ENCODE measurements at places on chromosomes 2 and 18.

- DNase-seq = peak; percentile 89
Measured at GRCh38 chr2:85437488-85438200, 19.1 kb downstream of the SH2D6 start.

- peak; percentile 14 for DNase-seq
Measured at GRCh38 chr2:172472446-172473033, 45.2 kb downstream of the ITGA6 start.

DNA sequence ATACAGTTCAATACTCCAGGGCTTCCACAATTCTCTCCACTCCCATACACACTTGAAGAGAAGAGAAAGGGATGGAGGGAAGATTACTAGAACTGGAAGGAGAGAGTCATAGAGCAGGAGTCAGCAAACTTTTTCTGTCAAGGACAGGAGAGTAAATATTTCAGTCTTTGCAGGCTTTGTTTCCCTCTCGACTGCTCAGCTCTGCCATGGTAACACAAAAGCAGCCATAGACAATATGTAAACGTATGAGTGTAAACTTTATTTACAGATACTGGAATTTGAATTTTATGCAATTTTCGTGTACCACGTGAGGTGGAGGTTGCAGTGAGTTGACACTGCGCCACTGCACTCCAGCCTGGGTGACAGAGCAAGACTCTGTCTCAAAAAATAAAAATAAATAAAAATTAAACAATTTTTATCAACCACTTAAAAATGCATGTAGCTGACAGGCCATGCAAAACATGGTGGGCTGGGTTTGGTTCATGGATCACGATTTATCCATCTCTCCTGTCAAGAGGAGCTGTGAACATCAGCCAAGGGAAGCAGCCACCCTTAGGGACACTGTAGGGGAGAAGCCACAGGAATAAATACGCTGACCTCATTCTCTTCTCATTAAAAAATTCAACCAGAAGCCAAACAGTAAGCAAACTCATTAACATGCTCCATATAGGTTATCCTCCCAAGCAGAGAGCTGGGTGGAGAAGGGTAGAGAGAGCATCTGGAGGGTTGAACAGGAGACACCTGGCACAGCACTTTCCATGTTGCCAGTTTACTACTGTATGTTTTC lies 266.4 kb upstream of the FN1 start:
- DNase-seq = no peak

DNA sequence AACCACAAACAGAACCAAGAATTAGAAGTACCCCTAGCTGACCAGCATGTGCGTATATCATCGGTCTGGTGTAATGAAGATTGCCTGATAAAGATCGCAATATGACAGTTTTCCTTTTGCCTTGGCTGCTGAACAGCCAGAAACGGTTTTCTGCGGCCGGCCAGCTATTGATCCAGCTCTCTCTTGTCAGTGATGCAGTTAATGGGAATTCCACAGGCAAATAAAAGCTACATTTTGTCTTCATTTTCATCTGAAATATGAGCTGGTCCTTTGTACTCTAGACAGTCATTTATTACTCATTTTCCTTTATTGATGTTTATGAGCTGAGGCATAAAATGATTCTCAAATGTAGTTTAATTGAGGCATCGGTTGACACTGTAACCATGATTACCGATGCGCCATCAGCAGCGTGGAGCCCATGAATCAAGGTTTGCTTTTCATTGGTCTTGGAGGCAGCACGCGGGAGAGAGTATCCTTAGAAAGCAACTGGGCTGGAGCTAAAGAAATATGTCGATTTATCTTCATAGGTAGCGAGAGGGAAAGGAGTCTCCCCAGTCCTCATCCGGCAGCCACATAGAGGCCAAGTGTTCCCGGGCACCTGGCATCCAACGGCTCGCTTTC lies 535.2 kb downstream of the GALR1 start:
- no peak for DNase-seq

- no peak for DNase-seq
Measured at GRCh38 chr18:49656073-49656692, 94.3 kb downstream of the LIPG start.

GRCh38 chr2:165660361-165660760 lies 133.7 kb downstream of the GALNT3 start:
- no peak for DNase-seq

DNA sequence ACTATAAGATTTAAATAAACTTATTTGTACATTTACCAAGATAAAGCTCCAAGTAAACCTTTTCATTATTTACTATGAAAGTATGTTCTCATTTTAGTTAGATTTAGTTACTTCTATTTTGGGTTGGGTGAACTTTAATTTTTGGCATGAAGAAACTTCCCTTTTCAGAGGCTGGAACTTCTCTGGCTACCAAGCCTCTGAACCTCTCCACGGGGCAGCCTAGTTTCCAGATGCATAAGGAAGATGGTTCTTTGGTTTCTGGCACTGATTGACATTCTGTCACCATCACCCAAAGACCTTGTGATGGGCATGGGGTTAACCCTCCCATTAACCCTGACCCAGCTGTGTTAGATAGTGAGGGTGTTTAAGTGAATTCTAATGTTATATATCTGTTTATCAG lies 17.1 kb downstream of the PSD4 start:
- no peak for DNase-seq

- DNase-seq = no peak
Measured at GRCh38 chr18:67705748-67706147, 189.2 kb upstream of the DSEL start.

DNA sequence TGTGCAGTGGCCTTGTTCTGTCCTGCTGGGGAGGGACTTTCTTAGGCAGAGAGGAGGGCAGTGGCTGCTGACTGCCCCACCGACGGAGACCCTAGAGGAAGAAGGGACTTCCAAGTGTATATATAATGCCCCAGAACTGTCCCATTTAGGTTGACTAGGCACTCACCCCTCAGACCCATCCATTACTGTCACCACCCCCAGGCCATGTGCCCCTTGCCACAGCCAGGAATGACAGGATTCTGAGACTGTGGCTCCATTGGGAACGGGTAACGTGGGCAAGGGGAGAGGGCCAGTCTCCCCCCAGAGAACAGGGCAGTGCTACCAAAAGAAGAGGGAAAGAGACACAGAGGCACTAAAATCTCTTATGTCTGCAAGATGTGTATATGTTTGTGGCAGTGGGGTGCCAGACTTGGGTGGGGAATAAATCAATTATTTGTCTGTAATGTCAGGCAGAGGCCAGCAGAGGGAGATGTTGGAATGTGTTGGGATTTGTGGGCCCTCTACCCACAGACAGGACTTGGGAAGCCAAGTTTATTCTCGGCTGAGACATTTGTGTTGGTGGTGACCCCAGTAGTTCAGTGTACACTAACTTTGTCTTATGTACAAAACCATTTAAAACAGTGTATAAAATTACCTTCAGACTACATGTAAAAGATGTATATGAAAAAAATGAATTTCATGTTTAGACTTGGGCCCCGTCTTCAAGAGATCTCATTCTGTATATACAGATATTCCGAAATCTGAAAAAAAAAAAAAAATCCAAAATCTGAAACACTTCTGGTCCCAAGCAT lies 24.0 kb upstream of the TMEM37 start:
- DNase-seq = peak; percentile 44

DNA sequence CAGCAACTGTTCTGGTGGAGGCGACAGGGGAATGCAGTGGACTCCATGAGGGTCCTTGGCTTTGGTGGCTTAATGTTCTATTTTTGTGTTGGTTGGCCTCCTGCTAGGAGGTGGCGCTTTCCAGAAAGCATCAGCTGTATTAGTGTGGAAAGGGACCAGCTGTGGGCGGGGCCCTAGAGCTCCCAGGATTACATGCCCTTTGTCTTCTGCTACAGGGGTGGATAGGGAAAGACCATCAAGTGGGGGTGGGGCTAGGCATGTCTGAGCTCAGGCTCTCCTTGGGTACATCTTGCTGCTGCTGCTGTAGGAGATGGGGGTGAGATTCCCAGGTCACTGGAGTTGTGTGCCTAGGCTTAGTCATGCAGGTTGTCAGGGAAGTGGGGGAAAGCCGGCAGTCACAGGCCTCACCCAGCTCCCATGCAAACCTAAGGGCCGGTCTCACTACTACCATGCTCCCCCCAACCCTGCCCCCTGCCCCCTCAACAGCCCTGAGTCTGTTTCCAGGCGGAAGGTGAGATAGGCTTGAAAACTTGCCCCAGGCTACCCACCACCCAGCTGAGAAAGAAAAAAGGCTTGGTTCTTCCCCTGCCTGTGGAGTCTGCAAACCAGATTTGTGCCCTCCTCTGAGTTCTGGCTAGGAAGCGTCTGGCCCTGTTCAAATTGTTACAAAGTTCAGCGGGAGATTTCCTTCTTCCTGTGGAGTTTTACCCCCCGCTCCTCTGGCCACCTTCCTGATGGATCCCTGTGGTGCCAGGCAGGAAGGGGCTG lies 141.3 kb upstream of the LYPD1 start:
- DNase-seq = no peak

GRCh38 chr2:117943013-117943672 lies 70.7 kb downstream of the CCDC93 start:
- DNase-seq = no peak

GRCh38 chr2:25251422-25252273 lies 83.3 kb upstream of the POMC start:
- peak; percentile 62 for DNase-seq

DNA sequence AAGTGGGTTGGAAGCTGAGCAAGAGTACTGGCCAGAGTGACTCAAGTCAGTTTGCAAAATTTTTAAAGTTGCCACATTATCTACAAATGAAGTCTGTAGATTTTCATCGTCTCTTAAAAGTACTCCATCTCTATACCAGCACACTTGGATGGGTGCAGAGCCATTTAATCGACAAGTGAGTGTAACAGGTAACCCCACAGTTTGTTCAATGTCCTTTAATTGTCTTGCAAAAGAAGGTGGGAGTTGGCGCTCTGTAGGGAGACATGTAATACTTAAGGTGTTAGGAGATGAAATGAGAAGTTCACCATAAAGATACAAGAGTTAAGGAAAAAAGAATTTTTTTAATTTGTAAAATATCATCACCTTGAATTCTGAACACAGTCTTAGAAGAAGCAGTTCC lies 84.9 kb downstream of the TTN start:
- no peak for DNase-seq

DNA sequence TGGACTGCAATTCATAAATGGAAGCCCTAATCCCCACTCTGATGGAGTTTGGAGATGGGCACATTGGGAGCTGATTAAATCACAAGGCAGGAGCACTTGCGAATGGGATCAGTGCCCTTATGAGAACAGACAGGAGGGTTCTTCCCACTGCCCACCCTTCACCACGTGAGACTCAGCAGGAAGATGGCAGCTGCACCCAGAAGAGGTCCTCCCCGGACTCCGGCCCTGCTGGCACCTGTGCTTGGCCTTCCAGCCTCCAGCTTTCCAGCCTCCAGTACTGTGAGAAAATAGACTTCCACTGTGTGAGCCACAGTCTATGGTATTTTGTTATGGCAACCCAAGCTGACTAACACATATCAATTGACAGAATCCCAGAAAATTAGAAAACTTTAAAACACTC lies 267.6 kb upstream of the SALL3 start:
- DNase-seq = no peak

- DNase-seq = no peak
Measured at GRCh38 chr2:11067221-11068078, 87.8 kb upstream of the SLC66A3 start.

DNA sequence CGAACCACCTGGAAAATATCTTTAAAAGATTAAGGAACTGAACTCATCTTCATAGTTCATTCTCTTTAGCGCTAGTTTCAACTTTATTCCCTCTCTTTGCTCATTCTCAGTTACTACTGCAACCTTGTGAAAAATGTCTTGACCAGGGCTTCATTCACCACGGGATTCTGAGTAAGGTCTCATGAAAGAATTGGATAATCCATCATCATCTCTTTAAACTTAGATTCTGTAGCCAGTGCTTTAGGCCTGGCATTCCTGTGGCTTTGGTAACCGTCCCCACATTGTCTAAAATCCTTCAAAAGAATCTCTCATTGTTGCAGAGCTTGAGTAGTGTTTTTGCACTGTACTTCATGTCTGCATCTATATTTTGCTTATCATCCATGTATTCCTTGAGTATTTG lies 229.5 kb downstream of the ETAA1 start:
- no peak for DNase-seq

All from activated T-cell treated with anti-CD3 and anti-CD28 coated beads, Interleukin-2, amount 50 U/mL, for 72 hours (primary cell).